ENCODE measurements at places on chromosomes 3 and 15. TPM values are rescaled to one million over a fixed set of nuclear protein-coding genes. Genes with fewer than 3 reads are reported as not detected.

Gene FBXL22
- total RNA-seq = 0.15 TPM

Gene GNAI2
- 347 TPM for total RNA-seq

Gene OR5K4
- total RNA-seq = not detected

Gene ST3GAL6
- total RNA-seq = 0.99 TPM

Gene TIGIT
- total RNA-seq = not detected

Gene TGM4
- total RNA-seq = not detected

Gene CEP19
- 2.8 TPM for total RNA-seq
